ENCODE measurements at places on chromosomes 13 and 19.

DNA sequence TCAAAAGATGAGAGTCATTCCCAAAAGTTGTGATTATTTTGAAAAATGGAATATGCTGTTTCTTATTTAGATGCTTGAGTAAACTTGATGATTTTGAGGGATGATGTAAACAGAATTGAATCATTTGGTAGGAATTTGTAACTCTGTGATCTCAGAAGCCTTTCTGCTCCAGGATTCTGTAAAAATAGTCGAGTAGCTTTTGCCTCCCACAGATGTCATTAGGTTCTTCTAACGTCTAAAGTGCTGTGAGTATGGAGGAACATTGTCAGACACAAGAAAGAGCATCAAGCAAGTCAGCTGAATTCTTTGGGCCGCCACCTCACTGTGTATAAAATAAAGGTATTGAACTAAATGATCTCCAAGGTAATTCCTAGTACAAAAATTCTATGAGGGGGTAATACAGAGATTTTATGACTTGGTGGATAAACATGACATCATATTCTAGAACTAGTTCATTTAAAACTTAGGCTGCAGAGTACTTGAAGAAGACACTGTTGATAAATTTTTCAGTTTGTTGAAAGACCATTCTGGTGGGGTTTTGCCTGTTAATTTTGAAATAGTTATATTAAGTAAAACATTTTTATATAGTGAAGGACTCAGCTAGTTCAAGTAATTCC is 1.4 kb upstream of the GPR183 start:
- peak; percentile 24 for DNase-seq

- peak; percentile 75 for DNase-seq
Measured at GRCh38 chr13:98466634-98467236, 110.2 kb downstream of the STK24 start.

DNA sequence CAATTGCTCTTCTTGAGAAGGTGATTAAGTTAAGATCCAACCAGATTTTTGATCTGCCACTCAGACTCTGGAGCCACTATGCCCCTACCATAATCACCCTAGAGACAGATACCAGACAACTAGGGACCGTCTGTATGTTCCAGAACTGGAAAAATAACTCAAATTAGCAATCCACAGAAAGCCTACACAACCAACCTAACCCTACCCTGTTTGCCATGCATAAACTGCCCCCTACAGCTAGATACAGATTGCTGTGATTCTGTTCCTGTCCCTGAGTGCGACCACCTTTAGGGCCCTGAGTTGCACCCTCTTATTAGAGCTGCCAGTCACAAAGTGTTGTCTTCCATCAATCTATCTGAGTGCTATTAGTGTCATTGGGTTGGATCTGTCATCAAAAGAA is 929.8 kb upstream of the SLITRK1 start:
- DNase-seq, result no peak

GRCh38 chr13:29597706-29598105 is 2.2 kb upstream of the SLC7A1 start:
- DNase-seq, result no peak

DNA sequence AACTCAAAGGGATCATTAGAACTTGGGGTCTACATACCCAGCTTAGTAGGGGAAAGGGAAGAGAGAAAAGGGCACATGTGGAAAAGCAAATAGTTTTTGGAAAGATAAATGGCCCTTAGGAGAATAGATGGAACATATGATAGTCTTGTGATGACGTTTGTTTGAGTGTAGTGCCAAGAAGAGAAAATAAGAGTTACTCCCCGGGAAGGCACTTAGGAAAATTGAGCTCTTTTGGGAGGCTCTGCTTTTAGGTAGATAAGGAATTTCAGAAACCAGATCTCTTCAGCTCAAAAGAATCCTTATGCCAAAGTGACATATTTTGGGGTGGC is 44.8 kb upstream of the SERTM1 start:
- no peak for DNase-seq

- peak; percentile 31 for DNase-seq
Measured at GRCh38 chr13:37869756-37870488, at the start of gene TRPC4. TSS of gene TRPC4 (minus strand) at chr13:37869772. CDS start at chr13:37783333, 86,439 bp downstream.

GRCh38 chr13:60790620-60791019 is 393.6 kb downstream of the TDRD3 start:
- no peak for DNase-seq

- no peak for DNase-seq
Measured at GRCh38 chr13:34808649-34809048, 133.4 kb upstream of the NBEA start.

- no peak for DNase-seq
Measured at GRCh38 chr13:91816263-91816807, 417.9 kb downstream of the GPC5 start.

- DNase-seq, result no peak
Measured at GRCh38 chr19:51808333-51808986, 13.5 kb downstream of the FPR3 start.

DNA sequence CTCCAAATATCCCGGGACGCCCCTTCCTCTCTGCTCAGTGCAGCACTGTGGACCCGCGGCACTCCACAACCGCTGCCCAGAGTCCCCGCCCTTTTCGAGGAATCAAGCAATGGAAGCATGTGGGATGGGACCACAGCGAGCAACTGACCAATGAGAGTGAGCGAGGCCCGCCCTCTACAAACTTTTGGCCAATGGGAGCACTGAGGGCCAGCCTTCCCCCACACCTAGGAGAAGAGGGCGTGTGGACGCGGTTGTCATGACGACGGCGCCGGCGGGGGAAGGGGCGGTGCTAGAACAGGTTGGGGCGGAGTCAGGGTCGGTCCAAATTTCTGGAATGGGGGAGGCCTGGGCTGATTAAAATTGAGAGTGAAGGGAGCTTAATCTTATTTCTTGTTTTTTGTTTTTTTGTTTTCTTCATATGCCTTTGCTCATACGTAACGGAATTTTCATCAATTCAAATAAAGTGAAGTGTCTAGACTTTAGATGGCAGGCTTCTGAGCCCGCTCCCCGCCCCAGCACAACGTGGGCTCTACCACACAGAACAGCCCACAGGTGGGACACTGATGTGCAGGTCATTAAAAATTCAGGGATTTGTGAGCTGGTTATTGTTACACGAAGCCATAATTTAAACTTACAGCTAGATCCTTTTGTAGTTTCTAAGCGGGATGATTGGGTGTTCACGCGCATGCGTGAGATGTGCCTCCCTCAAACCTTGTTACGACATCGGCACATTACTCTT is at the start of gene DNAAF3:
TSS of gene DNAAF3 (minus strand) at position 84 of the 739 bp plus-strand sequence. CDS start 200 bp downstream, outside the sequence.
- peak; percentile 100 for DNase-seq

DNA sequence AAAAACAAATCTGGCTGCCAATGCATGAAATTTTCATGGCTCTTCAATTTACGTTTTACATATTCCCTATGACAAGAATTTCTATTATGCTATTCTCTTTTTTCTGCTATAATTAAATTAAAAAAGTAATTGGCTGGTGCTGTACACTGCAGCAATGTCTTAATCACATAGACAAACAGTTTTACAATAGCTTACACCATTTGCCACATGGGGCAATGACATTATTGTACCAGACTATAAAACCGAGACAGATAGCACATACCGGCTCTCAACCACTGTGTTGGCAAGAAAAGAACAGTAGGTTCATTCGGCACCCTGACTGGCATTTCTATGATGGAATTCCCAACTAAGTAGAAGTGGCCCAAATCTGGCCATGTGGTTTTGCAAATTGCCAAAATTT is 67.7 kb downstream of the DACH1 start:
- DNase-seq, result no peak

DNA sequence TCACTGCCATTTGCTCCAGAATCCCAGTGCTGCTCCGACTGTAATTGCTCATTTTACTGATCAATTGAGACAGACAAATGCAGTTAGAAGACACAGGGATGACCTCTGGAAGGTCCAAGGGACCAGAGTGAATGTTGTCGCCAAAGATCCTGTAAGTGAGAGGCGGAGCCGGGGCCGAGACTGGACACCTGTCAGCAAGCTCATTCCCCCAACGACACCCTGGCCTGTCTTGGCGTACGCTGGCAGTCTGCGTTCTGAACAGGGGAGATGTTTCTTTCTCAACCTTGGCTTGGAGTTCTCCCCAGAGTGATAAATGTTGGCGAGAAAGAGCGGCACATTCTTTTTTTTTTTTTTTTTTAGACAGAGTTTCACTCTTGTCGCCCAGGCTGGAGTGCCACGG is 24.2 kb downstream of the GADD45B start:
- no peak for DNase-seq

DNA sequence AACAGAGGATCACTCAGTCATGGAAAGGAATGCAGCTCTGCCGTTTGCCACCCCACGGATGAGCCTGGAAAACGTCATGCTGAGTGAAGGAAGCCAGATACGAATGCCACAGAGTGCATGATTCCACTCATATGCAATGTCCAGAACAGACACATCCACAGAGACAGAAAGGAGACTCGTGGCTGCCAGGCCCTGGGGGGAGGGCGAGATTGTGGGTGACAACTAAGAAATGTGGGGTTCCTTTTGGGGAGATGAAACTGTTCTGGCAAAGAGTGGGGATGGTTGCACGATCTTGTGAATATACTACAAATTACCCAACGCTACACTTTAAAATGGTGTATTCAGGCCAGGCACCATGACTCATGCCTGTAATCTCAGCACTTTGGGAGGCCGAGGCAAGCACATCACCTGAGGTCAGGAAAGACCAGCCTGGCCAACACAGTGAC is 27.2 kb upstream of the NAPA start:
- no peak for DNase-seq

- peak; percentile 93 for DNase-seq
Measured at GRCh38 chr19:48660852-48661710, 11.7 kb downstream of the NTN5 start.

DNA sequence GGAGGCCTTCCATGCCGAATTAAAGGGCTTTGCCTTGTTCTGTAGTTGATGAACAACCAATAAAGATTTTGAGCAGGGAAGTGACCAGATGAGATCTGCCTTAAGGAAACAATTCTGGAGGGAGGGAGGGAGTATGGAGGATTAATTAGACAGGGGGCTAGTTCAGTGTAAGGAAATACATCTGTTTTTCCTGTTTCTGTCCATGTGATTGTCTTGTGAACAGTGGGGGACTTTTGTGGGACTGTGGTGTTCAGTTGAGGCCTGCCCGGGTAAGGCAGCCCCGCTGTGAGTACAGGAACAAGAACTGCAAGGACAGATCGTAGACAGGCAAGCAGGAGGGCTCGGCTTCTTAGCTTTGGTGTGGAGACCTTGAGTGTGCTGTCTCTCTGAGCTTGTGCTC is 59.0 kb downstream of the DGKH start:
- no peak for DNase-seq
